ENCODE measurements at places on chromosomes 7 and 10.
A peak's percentile ranks its signal among the peaks of the same experiment; 100 is the strongest.

- no peaks in the 10 kb centered on the region for H3K4me1 ChIP-seq
- no peaks in the 10 kb centered on the region for H3K27me3 ChIP-seq
- no peak overlapping the region for H3K4me3 ChIP-seq
- H3K27ac ChIP-seq, result no peak overlapping the region
- peak; percentile 40 for DNase-seq
These were observed 38.7 kb downstream of the PPIF start for GRCh38 chr10:79385804-79386531.

DNA sequence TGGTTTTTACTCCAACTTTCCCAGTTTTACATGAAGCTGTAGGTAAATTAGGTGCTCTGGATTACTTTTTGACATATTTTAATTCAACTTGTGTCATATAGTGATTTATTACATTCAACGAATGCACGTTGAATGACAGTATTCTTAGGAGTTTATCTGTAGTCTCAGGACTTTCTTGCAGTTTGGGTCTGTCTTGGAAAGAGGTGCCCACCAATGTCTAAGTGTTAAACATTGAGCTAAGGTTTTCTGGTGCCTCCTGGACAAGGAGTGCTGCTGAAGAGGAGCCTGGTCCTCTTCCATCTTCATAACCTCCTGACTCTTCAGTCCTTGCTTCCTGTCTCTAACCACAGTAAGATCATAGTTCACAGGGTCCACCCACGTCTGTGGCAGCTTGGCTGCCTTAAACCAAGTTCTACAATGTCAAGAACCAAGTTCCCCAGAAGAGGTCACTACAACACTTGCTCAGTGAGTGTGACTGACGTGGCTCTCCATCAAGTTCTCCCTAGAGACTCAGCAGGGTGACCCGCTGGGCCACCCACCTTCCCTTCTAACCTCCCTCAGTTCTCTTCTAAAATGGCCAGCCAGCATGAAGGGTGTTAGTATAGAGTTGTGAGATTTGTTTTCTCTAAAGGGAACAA is 6.1 kb downstream of the NPY start:
- H3K27me3 ChIP-seq, result no peaks in the 10 kb centered on the region
- no peak overlapping the region for H3K4me3 ChIP-seq
- H3K36me3 ChIP-seq, result no peaks in the 10 kb centered on the region

DNA sequence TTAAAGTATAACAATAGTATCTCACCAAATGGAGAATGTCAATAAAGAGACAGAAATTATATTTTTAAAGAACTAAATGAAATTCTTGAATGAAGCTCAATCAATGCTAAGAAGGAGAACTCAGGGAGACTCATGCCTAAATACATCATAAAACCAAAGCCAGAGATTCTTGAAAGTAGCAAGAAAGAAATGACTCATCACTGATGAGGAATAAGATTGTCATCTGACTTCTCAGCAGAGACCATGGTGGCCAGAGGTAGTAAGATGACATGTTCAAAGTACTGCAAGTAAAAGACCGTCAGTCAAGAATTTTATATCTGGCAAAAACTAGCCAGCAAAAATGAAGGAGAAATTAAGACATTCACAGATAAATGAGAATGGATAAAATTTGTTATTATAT is 399.0 kb downstream of the GRID1 start:
- no peak overlapping the region for H3K4me3 ChIP-seq
- no peaks in the 10 kb centered on the region for H3K36me3 ChIP-seq
- H3K27ac ChIP-seq, result no peak overlapping the region
- H3K27me3 ChIP-seq, result no peaks in the 10 kb centered on the region
- no peak for DNase-seq

- no peaks in the 10 kb centered on the region for H3K4me1 ChIP-seq
- no peak for DNase-seq
- H3K4me3 ChIP-seq, result no peak overlapping the region
- H3K27me3 ChIP-seq, result no peaks in the 10 kb centered on the region
These were observed 24.3 kb downstream of the SPAG6 start for GRCh38 chr10:22369434-22370072.

- H3K27ac ChIP-seq, result no peak overlapping the region
- H3K27me3 ChIP-seq, result no peaks in the 10 kb centered on the region
These were observed 92.4 kb upstream of the PPP2R2D start for GRCh38 chr10:131808370-131808930.

GRCh38 chr10:36789974-36790373 is 335.4 kb upstream of the ANKRD30A start:
- no peaks in the 10 kb centered on the region for H3K27me3 ChIP-seq
- DNase-seq, result no peak
- no peak overlapping the region for H3K4me3 ChIP-seq
- H3K36me3 ChIP-seq, result no peaks in the 10 kb centered on the region
- H3K4me1 ChIP-seq, result no peaks in the 10 kb centered on the region

DNA sequence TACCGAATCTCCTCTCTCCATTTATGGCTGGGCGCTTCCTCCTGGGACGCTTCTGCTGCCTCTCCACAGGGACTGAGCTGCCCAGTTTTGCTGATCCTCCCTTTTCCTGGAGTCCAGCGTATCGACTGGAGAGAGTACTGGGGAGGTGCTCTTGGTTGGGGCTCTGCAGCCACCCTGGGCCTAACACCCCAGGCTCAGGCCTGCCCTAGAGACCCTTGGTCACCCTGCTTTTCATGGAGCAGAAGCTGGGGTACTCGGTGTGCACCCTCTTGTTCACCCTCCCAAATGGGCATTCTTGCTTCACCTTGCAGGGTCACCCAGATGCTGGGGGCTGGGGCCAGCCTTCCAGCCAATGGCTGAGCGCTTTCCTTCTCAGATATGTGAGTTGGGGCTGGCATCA is 88.8 kb upstream of the RET start:
- H3K4me3 ChIP-seq, result no peak overlapping the region
- H3K36me3 ChIP-seq, result no peaks in the 10 kb centered on the region
- H3K4me1 ChIP-seq, result no peaks in the 10 kb centered on the region
- no peak overlapping the region for H3K27ac ChIP-seq
- no peaks in the 10 kb centered on the region for H3K27me3 ChIP-seq
- peak; percentile 14 for DNase-seq

DNA sequence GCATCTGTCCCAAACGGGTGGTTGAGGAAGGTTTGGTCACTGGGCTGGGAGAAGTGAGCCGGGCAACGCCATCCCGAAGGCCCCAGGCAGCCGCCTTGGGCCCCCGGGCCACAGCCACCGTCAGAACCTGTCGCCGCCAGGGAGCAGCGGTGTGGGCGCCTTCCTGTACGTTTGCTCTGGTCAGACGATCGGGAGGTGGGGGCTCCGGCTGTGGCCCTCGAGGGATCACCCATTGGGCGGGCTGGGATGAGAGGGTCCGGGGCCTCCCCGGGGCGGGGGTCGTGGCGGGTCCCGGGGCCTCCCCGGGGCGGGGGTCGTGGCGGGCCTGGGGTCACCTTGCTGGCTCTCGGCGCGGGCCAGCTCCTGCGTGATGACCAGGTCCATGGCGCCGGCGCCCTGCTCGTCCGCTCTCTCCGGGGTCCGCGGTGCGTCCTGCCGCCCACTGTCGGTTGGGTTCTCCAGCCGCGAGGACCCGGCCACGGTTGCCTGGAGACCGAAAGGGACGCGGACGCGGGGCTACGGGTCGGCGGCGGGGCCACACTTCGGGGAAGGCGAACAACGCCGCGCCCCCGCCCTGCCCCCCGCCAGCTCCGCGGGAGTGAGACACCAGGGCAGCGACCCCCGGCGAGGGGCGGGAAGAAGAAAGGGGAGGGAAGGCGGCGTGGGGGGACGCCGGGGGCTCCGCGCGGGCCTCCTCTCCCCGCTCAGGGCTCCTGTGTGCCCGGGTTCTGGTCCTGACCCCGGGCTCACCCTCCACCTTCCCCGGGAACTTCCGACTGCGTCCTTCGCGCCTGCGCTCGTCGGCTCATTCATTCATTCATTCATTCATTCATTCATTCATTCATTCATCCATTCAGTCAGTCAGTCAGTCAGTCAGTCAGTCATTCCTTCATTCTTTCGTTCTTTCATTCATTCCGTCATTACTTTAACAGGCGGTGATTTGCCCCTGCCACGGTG is at the start of gene CFAP46:
Gene CFAP46, minus strand, starts transcription at position 470 of the 957 bp plus-strand sequence. Its CDS starts 86 bp downstream, at position 384.
- no peaks in the 10 kb centered on the region for H3K36me3 ChIP-seq
- no peak within 1 kb of the TSS for H3K27ac ChIP-seq
- H3K4me1 ChIP-seq, result peaks cover 12% of the 10 kb centered on the region
- peak; percentile 48 for DNase-seq

DNA sequence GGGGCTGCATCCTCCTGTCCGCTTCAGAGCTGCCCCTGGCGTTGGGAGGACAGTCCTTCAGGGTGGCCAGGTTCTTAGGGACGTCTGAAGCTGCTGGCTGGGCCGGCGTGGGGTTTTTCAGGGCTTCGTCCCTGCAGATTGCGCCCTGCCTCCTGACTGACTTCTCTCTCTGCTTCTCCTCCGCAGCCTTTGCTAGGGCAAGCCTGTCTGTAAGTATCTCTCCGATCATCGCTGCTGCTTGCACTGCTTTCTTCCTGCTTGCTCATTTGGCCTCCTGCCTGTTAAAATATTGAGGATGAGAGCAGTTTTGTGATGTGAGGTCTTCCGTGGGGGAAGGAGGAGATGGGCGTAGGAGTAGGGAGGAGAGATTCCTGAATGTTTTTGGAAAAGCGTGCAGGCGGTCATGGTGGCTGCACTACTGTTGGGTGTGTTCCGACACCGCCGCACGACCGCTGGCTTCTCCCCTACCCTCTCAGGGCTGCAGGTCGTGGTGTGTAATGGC is 25.3 kb downstream of the PFKFB3 start:
- H3K4me3 ChIP-seq, result no peak overlapping the region
- no peaks in the 10 kb centered on the region for H3K4me1 ChIP-seq
- H3K36me3 ChIP-seq, result peaks cover 96% of the 10 kb centered on the region
- peak; percentile 28 for DNase-seq
- no peaks in the 10 kb centered on the region for H3K27me3 ChIP-seq

DNA sequence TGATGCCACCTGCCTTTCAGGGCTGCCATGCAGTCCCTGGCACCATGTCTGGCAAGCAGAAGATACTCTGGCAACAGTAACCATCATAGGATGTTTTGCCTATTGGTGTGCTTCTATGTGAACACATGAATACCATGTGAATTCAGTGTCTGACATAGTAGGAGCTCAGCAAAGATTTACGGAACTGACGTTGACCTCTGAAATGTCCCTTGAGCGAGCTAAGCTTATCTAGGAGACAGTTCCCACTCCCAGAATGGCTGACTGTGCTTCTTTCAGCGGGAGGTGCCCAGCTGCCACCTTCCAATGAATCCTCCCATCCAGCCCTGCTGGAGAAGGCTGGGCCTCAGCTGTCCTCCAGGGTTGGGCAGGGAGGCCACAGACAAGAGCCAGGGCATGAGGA is 71.2 kb upstream of the LRRC18 start:
- no peaks in the 10 kb centered on the region for H3K36me3 ChIP-seq
- H3K27me3 ChIP-seq, result no peaks in the 10 kb centered on the region
- H3K4me1 ChIP-seq, result no peaks in the 10 kb centered on the region
- H3K27ac ChIP-seq, result no peak overlapping the region
- no peak overlapping the region for H3K4me3 ChIP-seq

DNA sequence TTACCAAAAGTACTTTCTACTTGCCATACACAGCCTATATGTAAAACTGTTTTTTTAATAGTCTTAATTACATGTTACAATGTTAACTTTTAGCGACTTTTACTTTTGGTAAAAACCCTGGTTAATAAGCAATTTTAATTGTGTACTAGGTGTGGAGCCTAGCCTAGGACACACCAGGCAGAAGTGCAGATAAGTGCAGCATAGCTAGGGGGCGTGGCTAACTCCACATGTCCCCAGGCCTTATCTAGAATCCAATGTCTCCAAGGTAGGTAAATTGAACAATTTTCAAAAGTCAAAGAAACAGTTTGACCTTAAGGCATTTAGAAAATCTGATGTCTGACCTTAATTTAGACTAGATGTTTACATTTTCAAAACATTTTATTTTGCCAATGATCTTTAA is 858.7 kb downstream of the CCSER2 start:
- no peak for DNase-seq
- no peak overlapping the region for H3K4me3 ChIP-seq
- no peaks in the 10 kb centered on the region for H3K36me3 ChIP-seq
- H3K27ac ChIP-seq, result no peak overlapping the region
- H3K27me3 ChIP-seq, result no peaks in the 10 kb centered on the region

- peak; percentile 69 for DNase-seq
- no peaks in the 10 kb centered on the region for H3K36me3 ChIP-seq
- no peaks in the 10 kb centered on the region for H3K27me3 ChIP-seq
- no peak overlapping the region for H3K4me3 ChIP-seq
- H3K4me1 ChIP-seq, result no peaks in the 10 kb centered on the region
These were observed 38.3 kb downstream of the AKR1B1 start for GRCh38 chr7:134420424-134421125.

DNA sequence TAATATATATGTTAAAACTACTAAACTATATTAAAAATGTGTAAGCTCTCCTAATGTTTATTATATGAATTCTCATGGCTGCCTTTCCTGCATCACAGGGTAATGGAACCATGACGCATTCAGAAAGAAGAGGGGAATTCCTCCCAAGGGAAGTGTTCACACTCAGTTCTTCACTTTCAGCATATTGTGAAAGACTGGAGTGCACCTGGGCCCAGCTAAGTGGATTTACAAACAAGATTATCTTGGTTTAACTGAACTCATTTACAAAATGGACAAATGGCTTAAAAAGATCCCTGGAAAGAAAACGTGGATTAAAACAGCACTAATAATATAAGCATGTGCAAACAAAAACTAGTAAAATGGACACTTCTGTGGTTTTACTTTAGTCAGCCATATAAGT is 149.8 kb downstream of the DOCK4 start:
- no peak overlapping the region for H3K27ac ChIP-seq
- H3K4me3 ChIP-seq, result no peak overlapping the region
- H3K27me3 ChIP-seq, result no peaks in the 10 kb centered on the region
- H3K4me1 ChIP-seq, result no peaks in the 10 kb centered on the region
- no peak for DNase-seq

GRCh38 chr10:71063401-71063800 is 149.0 kb upstream of the UNC5B start:
- no peak for DNase-seq
- no peak overlapping the region for H3K4me3 ChIP-seq
- no peaks in the 10 kb centered on the region for H3K27me3 ChIP-seq
- H3K4me1 ChIP-seq, result no peaks in the 10 kb centered on the region
- no peaks in the 10 kb centered on the region for H3K36me3 ChIP-seq
- no peak overlapping the region for H3K27ac ChIP-seq

GRCh38 chr10:84542522-84543490 is 214.4 kb downstream of the CCSER2 start:
- no peak overlapping the region for H3K27ac ChIP-seq
- H3K27me3 ChIP-seq, result no peaks in the 10 kb centered on the region
- DNase-seq, result no peak
- no peaks in the 10 kb centered on the region for H3K36me3 ChIP-seq

All from Peyer's patch (tissue), 4 donors.